ENCODE measurements at places on chromosomes 3 and 15.

DNA sequence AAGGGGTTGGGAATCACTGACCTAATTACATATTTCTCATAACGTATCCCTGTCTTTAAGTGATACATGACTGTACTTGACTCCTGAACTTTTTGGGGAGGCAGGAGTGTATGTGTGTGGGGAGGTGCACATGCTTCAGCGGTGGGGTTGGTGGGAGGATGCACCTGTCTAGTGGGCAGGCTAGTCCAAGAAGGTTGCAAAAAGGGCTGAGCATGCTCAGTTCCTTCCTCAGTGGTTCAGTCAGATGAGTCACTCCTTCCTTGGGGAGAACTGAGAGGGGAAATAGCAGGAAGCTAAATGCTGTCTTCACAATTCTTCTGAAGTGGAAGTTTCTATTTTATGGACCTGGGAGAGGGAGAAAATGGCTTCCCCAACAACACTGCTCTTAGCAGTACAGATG is 24.6 kb upstream of the AP4E1 start:
- DNase-seq: peak; percentile 61

- DNase-seq: no peak
These were observed 212.8 kb upstream of the RORA start for GRCh38 chr15:61441891-61442290.

GRCh38 chr3:150414959-150415358 is 6.9 kb downstream of the TSC22D2 start:
- no peak for DNase-seq

- no peak for DNase-seq
These were observed 144.1 kb downstream of the LRRK1 start for GRCh38 chr15:101063212-101063611.

DNA sequence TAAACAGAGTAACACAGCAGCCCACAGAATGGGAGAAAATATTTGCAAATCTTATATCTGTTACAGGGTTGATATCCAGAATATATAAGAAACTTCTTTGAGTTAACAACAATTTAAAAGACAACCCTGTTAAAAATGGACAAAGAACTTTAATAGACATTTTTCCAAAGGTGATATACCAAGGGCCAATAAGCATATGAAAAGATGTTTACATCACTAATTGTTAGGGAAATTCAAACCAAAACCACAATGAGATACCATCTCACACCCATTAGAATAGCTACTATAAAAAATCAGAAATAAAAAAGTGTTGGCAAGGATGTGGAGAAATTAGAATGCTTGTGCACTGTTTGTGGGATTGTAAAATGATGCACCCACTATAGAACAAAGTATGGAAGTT is 110.8 kb downstream of the SPATA16 start:
- no peak for DNase-seq

DNA sequence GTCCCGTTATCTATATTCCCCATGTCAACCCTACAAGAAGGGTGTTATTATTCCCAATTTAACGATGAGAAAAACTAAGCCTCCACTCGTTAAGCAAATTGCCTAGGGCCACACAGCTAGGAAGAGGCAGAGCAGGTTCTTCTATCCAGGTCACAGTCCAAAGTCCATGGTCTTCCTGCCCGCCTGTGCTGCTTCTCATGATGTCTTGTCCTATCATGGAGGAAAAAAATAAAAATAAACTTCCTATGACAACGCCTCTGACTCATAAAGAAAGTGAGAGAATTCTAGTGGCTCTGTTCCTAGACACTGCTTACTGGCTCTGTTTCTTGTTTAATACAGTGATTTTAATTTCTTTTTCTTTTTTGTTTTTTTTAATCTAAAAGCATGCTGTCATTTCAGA is 9.7 kb downstream of the COL8A1 start:
- no peak for DNase-seq

- DNase-seq: no peak
These were observed 555.1 kb upstream of the NAALADL2 start for GRCh38 chr3:174303907-174304560.

- peak; percentile 25 for DNase-seq
These were observed 137.1 kb downstream of the CD47 start for GRCh38 chr3:107953722-107954121.

DNA sequence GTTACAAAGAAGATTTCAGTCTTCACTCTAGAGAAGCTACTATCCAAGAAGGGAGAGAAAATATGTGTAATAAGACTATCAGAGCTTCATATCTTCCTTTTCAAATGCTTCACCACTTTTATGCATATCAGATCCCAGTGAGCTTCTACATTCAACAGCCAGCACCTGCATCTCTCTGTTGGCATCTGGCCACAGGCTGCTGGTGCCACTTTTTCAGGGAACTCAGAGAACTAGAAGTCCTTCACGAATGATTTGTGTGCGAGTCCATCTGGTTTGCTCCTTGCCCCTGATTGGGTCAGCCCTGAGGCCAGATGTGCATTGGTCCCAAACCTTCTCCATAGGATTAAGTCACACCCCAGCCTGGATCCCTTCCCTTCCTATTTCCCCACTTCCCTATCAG is 22.1 kb downstream of the SNTN start:
- DNase-seq: no peak

- DNase-seq: no peak
These were observed 666.0 kb upstream of the NR2F2 start for GRCh38 chr15:95664450-95664849.

DNA sequence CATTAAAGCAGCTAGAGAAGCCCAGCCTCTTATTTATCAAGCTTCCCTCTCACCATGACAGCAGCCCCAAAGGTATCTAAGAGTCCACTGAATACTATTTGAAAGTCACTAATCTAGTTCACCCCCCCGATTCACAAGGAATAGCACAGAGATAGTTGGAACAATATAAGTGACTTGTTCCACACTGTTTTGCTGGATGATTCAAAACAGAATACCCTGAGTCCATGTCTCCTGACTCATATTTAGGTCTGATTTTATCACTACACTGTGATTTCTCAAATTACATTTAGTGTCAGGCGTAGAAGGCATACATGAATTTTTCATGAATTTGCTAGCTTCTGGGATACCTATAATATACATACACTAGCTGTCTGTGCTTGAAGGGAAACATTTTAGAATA is 18.7 kb upstream of the EOGT start:
- no peak for DNase-seq

DNA sequence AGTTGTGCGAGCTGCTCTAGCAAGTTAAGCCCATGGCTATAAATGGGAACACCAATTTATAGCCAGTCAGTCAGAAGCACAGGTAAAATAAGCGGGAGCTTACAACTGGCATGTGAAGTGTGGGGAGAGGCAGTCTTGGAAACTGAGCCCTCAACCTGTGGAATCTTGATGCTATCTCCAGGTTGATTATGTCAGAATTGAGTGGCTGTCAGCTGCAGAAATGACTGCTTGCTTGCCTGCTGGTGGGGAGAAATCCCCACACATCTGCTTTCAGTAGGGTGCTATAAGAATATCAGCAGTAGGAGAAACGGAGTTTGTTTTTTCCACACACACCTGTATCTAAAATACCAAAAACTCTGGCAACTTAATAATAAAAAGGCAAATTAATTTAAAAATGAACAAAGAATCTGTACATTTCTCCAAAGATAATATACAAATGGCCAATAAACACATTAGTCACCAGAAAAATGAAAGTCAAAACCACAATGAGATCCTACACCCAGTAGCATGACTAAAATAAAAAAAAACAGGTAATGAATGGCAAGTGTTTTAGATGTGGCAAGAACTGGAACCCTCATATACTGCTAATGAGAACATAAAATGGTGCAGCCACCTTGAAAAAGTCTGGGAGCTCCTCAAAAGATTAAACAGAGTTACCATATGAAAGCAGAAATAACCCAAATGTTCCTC is 26.0 kb upstream of the MAP4 start:
- no peak for DNase-seq

- no peak for DNase-seq
These were observed 450.8 kb downstream of the OCA2 start for GRCh38 chr15:27648359-27648758.
